Peyer's patch (tissue), 4 donors: ENCODE measurements at places on chromosomes 7 and 10. TPM values are rescaled to one million over a fixed set of nuclear protein-coding genes. Genes with fewer than 3 reads are reported as not detected.

GRCh38 chr7:71145906-71146901, 14.3 kb downstream of the GALNT17 start:
- no peak for DNase-seq

Gene C10orf95
- not detected for total RNA-seq

GRCh38 chr7:130970696-130971095, 236.7 kb upstream of the KLF14 start:
- DNase-seq: no peak

Gene LRGUK
- 0.40 TPM for total RNA-seq

Gene ADIRF
- total RNA-seq: 461 TPM
